Stimulated activated CD4-positive, alpha-beta T cell treated with anti-CD3 and anti-CD28 coated beads, Interleukin-1b, Interleukin-23, amount 100 ng/mL, for 24 hours (primary cell): ENCODE measurements at places on chromosomes 2 and 18.
A peak's percentile ranks its signal among the peaks of the same experiment; 100 is the strongest.

- DNase-seq = no peak
These were observed 32.2 kb downstream of the MTERF4 start for GRCh38 chr2:241069821-241070281.

DNA sequence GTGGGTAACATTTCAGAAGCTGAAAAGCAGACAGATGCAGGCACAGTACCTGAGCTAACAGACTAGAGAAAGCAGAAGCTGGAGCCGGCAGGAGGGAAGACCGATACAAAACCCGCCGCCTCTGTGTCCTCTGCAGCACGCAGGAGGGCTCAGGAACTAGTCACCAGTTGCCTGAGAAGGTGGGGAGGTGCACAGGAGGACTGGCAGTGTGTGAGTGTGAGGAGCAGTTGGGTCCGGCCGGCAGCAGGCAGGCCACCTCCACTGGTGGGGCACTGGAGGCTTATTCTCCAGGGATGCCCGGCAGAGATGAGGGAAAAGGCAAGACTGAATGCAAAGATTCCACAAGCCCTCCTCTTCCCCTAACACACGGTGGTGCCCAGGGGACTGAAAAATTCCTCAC lies 18.2 kb downstream of the ERCC3 start:
- no peak for DNase-seq

DNA sequence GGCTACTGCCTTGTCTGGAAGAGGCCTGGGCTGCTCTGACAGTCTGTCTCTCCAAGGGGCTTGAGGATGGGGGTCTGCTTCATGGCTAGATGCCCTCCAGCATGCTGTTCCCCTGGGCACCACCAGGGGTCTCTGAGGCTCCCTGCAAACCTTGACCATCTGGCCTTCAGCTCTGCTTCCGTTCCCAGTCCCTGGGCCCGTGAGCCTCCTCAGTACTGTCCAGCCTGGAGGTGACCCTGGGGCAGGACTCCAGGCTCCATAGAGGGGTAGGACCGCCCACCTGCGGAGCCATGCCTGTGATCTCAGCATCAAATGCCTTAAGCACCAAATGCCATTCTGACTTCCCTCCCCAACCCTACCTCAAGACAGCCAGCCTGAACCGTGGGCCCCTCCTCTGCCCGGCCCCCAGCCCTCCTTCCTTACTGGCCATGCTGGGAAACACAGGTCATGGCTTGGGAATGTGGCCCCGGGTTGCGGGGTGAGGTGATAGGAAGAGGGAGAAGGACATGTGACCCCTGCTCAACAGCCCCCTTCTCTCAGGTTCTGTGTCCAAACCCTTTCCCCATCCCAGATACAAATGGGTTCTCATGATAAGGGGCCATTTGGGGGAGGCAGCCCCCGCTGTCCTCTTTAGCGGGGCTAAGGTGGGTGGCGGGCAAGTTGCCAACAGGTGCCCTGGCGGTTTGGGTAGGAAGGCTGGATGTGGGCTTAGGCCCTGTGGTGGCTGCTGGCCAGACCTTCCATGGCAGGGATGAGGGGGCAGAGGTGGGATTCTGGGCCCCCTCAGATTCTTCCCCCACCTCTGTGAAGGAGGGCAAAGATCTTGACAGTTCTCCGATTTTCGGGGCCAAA lies 25.0 kb downstream of the SPEG start:
- peak; percentile 11 for DNase-seq

GRCh38 chr2:217827430-217828201 lies 175.2 kb downstream of the TNS1 start:
- DNase-seq = no peak

DNA sequence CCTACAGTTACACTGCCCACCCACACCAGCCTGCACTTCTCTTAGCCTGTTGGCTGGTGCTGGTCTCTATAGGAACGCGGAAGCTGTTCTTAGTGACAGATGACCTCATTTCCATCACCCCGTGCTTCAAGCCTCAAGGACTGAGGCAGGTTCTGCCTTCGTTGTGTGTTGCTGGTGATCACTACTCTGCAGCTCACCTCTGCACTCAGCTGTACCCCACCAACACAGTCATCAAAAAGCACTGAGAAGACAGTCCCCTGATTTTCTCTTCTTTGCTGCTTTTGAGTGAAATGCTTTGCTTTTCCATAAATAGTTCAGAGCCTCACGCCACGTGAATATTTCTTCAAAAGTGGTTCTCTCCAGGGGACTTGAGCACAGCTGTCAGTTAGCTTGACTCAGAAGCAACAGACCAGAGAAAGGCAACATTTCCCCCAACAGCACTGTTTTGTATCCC lies 225.7 kb upstream of the CCDC150 start:
- no peak for DNase-seq
